ENCODE measurements at places on chromosomes 2 and 18.

DNA sequence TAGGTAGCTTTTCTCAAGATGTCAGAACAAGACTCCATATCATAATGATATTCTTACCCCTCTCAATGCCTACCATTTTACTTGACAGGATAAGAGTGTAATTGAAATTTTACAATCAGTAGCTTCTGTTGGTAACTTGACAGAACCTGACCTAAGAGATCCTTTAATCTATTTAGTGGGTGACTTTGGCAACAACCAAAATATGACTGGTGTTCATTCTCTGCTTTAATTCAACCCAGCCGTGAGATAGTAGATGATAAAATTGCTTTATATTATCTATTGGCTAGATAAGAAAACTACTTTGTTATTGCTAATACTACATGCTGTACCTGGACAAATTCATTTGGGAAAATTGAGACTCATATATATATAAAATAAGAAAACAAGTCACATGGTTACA is 770.2 kb upstream of the NXPH2 start:
- DNase-seq = no peak

DNA sequence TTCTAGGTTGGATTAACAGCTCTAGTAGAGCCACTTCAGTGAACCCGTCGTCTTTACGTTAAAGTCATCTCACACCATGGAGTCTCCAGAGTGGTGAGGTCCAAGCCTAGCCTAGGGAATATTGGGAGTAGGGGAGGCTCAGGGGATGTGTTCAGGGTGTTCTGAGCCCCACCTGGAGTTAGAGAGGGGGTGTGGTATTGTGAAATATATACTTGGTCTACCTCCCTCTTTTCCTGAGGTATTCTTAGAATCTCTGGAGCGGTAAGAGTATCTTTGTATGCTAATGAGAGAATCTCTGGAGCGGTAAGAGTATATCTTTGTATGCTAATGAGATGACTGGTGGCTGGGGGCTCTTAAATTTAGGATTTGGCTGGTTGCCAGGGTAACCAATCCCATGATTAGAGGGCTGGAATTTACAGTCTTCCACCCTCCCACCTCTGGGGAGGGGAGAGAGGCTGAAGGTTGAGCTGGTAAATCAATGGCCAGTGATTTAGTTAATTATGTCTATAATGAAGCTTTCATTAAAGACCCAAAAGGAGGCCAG is 69.5 kb downstream of the INPP4A start:
- no peak for DNase-seq

DNA sequence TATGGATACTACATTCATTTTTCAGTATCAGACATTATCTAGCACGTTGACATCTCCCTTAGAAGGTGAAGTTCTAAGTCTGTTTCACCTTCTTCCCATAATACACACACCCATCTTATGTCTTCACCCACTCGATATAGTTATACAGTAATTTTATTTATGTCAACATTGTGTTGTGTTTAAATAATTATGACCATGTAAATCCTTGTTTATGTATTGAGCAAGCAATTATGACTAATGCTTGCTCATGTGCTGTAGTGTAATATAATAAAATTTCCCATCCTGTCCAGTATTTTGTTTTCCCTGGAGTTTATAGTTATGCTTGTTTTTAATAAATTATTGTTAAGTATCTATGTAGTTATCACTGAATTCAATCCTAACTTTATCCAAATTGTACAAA is 163.2 kb downstream of the MTX2 start:
- DNase-seq = no peak

DNA sequence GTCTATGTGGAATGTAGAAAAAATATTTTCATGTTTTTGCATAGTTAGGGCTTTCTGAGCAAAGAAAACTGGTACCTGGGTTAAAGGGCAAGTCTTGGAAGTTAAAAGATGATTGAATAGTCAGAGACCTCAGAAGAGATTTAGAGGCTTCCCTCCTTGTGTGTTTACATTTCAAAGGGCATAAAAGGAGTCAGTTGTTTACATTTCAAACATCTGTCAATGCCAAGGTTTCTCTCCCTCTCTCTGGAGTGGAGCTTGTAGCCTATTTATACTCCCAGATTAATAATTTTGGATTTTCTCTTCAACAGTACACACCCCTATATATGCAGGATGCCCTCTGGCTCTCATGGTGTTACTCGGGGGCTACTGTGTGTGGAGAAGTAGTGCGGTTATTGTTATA is 8.6 kb downstream of the M1AP start:
- no peak for DNase-seq

GRCh38 chr2:17470855-17471641 is 47.2 kb downstream of the RAD51AP2 start:
- DNase-seq = no peak

GRCh38 chr18:69469444-69469919 is 68.8 kb downstream of the DOK6 start:
- DNase-seq = no peak

- no peak for DNase-seq
Observed at GRCh38 chr2:104849101-104849500, 4.8 kb upstream of the POU3F3 start.

DNA sequence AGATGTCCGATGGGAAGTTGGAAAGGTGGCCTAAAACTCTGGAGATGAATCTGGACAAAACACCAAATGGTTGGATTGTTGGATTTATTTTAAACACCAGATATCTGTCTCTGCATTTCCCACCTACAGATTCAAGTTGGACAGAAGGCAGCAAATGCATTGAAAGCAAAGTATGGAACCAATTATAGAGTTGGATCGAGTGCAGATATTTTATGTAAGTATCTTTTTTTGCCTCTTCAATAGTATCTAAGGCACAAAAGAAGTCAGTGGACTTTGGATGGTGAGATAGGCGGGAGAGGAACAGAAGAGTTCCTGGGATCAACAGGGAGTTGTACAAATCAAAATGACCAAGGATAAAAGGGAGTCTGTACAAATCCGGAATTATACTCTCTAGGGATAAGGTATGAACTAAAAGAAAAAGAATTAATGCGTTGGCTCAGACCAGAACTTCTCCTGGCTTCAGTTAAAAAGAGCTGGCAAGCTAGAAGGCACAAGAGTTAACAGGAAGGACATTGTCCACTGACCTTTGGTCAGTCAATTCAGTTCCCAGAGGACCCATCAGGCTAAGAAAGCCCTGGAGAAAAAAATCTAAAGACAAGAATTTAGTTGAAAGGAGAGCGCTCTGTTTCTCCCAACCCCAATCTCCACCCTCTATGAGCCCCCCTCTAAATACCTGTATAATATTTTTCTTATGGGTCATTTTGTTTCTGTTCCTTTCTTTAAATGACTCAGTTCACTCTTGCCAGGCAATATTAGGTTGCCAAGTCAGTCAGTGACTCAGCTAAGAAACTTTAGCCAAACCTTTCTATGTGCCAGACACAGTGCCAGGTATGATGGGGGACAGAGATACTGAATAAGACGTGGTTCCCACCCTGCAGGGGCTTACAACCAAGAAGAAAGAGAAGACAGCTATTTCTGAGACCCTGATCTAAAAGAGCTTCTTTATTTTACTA is 29.1 kb downstream of the CPO start:
- no peak for DNase-seq

DNA sequence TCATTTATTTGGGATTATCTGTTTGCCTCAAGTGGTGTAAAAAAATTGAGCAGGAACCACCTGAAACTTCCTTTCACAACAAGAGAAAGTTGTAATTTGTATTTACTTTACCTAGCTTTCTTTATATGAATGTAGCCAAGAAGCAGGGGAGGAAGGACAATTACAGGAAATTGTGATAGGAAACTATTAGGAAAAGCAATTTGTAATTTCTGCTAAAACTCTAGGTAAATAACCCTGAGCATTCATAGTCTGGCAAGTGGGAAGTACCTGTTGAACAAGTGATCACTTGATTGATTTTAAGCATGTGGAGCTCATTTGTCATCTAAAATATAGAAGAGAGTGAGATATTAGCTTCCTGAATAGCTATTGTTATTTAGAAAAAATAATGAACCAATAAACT is 5.0 kb downstream of the TFPI start:
- DNase-seq = no peak

GRCh38 chr2:47195148-47195547 is 40.0 kb upstream of the STPG4 start:
- no peak for DNase-seq

DNA sequence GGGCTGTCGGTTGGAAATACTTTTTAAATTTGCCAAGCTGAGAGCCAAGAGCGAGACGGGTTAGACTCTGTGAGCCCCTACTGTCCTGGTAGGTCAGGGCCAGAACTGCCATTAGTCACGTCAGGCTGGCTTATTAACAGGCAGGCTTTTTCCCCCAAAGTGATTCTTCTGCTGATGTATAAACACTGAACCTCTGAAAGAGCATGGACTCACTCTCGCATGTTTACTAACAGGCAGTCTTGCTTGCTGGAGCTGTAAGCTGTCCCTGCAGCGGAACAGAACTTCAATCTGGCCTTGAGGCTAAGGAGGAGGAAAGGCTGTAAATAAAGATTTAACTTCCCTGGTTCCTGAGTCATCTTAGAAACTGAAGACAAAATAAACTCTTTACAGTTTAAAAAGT is 288.4 kb downstream of the PIEZO2 start:
- DNase-seq = no peak
